ENCODE measurements at places on chromosomes 6 and 20.

- DNase-seq, result peak; percentile 83
These were observed at the start of gene SMPDL3A for GRCh38 chr6:122789182-122790027. SMPDL3A (plus strand) TSS chr6:122789258; CDS start chr6:122789347, 89 bp downstream.

DNA sequence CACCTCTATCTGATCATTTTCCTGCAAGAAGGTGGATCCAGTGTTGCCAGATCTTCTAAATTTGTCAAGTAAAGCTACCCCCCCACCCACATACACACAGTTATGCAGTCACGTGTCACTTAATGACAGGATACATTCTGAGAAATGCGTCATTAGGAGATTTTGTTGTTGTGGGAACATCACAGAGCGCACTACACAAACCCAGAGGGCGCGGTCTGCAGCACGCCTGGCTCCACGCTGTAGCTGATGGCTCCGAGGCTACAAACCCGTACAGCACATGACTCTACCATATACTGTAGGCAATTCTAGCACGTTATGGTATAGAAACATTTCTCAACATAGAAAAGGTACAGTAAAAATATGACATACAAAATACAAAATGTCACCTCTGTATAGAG, 126.9 kb downstream of the SYCP2 start:
- no peak for DNase-seq

- DNase-seq, result no peak
These were observed 141.6 kb downstream of the DHX35 start for GRCh38 chr20:39103732-39104131.

DNA sequence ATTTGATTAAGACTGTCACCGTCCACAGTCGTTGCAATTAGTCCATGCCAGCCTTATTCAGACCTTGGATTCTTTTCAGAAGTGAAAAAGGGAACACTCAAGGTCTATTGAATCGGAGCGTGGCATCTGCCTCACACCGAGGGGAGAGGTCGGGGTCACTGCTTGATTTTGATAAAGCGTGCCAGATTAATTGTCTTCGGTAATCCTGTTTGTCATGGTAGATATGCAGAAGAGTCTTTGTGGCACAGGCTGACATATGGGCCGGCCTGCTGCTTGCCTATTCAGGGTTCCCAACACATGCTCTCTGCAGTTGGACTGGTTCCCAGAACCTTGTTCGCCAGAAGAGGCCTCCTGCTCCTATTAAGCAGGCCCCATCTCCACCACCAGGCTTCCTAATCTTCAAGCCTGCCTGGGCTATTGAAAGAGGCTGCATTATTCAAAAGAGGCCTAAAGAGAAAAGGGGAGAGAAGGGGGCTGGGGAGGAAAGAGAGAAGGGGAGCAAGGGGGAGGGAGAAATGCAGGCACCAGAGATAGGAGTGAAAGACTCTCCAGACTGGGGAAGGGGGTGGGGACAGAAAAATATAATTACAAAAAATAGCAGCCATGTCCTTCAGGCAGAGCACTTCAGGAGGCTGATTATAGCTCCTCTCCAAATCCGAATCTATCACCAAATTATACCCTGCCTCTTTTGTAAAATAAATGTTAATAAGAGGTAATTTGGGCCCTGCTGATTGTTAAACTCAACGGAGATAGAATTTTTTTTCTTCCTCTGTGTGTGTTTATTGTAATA, 611.3 kb downstream of the HDGFL1 start:
- peak; percentile 44 for DNase-seq

DNA sequence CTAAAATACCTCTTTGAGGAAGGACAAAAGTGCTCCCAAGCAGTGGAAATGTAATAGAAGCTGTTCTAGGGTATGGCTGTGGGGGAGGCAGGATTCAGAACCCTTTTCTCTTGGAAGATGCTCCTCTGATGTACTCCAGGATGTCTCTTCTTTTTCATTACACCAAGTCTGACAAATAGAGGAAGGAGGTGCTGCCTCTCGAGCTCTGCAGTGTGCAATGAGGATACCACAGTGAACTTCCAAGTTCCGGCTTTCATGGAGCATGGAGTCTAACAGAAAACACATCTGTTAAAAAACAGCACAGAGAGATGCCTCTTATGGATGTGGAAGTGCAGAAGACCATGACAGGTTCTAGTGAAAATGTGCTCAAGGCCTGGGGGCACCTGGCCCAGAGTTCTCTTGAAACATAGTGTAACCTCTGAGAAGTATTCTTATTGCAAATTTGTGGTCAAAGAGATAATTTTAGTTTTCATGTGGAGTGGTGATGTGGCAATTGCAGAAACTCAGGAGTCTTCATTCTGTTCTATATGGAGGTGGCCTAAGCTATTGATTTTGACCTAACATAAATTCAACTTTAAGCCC, 362.0 kb upstream of the CITED2 start:
- DNase-seq, result no peak

- no peak for DNase-seq
These were observed 126.6 kb downstream of the SIM1 start for GRCh38 chr6:100338090-100338489.

DNA sequence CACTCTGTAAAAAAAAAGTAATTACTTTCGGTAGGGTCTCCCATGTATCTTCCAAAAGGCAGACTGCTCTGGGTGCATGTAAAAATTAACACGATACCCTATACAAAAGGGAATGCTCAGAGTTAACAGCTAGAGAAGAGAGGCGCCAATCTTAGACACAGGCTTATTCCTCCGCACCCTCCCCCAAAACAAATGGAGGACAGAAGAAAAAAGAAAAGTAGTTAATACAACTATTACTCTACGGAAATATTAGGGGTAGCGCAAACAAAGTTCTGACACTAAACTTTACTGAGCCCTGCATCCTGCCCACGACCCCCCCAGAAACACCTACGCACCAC, 331 bp upstream of the UFL1 start:
- DNase-seq, result no peak

- no peak for DNase-seq
These were observed 32.9 kb upstream of the TCF21 start for GRCh38 chr6:133855991-133856370.

DNA sequence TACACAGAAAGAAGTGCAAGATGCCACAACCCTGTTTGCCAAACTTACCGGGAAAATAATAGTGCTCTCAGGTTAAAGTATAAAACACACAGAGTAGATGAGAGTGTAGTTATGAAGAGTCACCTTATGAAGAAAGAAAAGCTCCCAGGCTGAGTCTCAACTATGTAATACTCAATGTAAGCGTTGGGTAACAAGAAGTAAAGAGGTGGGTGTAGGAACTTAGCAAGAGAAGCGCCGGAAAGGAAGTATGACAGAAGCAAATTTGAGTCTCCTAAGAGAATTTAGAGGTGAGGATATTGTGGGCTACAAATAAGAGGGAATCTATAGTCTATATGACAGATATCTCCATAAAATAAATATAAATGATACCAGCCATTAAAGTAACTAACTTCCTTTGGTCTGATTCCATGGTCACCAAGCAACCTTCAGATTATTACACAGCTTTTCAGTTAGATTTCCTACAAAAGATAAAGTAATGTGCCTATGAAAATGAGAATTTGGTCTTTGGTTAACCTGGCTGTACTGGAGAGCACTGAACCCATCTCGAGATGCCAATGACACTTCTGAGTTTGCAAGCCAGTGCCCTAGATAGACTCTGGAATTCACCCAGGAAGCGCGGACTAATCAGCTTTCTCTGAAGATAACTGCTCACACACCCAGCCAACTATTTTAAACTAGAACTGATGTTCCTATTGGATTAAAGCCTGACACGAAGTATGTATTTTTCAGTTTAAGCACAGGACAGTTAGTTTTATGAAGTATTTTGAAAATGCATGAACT, 1.8 kb downstream of the TUBE1 start:
- no peak for DNase-seq

DNA sequence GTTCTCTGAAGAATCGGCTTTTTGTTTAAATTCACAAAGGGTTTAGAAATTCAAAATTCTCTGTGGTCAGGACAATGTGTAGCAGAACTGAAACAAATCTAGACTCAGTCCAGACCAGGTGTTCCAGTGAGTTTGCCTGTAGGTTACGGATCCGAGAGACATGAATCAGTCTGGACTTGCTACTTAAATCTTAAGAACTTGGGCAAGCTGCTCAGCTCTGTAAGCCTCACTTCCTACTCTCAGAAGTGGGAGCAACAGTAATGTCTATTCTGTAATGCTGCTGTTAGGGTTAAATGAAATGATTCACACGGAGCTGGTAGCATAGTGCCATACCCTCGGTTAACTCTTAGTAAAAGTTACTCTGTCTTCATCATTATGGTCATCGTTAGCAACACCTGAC, 37.7 kb downstream of the HECA start:
- no peak for DNase-seq

- DNase-seq, result peak; percentile 47
These were observed 46.7 kb downstream of the SRC start for GRCh38 chr20:37392441-37393195.

DNA sequence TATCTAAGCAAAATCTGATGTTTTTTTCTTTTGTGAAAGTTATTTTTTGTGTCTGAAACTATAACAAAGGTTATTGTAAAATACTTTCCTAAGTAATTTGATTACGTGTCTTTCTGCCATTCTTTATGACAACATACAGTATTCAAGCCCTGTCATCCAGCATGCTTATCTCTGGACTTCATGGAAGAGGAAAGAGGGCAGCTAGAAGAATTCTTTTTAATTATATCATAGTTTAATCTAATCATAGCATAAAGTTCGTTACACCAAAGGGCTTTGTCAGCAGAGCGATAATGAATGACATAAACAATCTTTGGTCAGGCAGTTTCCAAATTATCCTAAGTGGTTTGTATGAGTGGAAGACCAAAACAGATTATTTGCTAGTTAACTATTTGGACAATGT, 3.5 kb downstream of the ENPP3 start:
- no peak for DNase-seq

DNA sequence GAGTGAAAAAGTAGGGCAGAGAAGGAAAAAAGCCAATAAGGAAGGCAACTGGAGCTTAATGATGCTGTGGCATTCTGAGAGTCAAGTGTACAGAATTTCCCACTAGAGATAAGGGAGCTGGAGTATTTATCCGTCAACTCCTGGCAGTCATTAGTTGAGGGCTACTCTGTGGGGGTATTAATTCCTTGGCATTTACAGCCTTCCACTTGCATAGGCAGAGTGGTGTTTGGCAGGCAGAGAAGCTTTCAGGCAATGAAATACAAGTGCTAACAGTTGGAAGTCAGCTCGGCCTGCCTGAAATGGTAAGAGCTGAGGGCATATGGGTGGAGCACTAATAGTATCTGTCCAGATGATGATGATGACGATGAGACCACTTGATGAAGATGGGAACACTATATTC, 207.3 kb upstream of the FLRT3 start:
- no peak for DNase-seq

DNA sequence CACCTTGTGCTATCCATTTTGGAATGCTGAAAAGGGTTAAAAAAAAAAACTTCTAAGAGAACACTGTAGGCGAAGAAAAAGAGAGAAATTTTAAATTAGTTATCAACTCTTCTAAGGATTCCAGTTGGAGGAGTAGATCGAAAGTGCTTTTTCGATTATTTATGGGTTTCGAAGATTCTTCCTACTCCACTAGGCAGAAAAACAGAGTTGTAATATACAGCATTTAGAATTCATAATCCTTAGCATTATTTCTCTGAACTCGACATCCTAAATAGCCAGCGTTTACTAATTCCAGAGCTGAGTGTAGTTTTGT, 817 bp upstream of the RNF217 start:
- no peak for DNase-seq

GRCh38 chr6:127186889-127187288, 68.4 kb downstream of the RSPO3 start:
- peak; percentile 68 for DNase-seq

- DNase-seq, result no peak
These were observed 147.9 kb upstream of the STMND1 start for GRCh38 chr6:16953905-16954304.

GRCh38 chr20:63957690-63958441, 1.6 kb upstream of the UCKL1 start:
- DNase-seq, result no peak

DNA sequence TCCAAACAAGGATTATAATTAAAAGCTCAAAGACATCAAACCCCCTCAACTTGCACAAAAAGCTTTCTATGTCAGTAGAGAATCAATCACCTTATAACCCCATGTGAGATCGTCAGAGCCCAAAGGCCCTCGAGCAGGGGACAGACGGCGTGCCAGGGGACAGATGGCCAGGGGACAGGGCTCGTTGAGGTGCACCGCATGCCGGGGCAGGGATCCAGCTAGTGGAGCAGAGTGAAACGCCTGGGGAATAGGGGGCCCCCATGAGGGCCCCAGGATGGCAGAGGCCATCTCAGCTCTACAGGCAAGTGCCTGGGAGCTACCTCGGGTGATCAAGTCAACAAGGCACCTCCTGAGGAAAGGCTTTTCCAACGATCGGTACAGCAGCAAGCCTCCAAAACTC, 28.6 kb downstream of the DIDO1 start:
- peak; percentile 69 for DNase-seq

- DNase-seq, result no peak
These were observed 35.5 kb downstream of the PSMB9 start for GRCh38 chr6:32889533-32889932.

DNA sequence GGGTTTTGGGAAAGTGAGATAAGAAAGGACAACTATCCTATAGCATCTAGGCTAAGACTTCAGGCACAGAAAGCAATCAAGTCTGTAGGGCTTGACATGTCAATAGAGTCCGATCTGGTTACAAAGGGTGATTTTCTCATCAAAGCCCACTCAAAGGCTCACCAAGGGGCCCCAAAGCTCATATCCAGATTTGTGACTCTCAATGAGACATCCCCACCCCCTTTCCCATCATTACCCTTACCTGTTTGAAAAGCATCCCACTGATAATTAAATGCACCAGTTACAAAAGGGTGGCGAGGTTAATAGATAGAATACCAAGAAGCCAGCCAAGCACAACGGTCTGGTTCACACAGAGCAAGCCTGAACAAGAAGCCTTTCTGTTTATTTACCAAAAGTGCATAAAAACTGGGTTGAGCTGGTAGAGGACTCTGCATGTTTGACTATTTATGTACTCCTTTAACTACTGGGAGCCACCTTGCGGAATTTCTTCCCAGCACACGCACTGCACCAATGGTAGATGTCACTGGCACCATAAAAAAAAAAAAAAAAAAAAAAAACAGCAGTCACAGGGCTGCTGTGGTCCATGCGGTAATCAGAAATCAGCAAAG, 6.1 kb downstream of the JAG1 start:
- no peak for DNase-seq

- DNase-seq, result no peak
These were observed 54.3 kb upstream of the TASP1 start for GRCh38 chr20:13692802-13693736.

GRCh38 chr20:53419693-53420460, 173.8 kb downstream of the ZNF217 start:
- no peak for DNase-seq

GRCh38 chr6:35547676-35548075, 35.0 kb upstream of the TULP1 start:
- no peak for DNase-seq

- no peak for DNase-seq
These were observed 6.5 kb upstream of the GPR31 start for GRCh38 chr6:167164261-167164660.

GRCh38 chr6:90442366-90442765, 144.5 kb downstream of the MAP3K7 start:
- DNase-seq, result no peak

GRCh38 chr6:6981681-6982322, 126.0 kb upstream of the RREB1 start:
- no peak for DNase-seq

GRCh38 chr20:58518387-58518786, 3.2 kb upstream of the APCDD1L start:
- no peak for DNase-seq

GRCh38 chr6:108807928-108808327, 40.3 kb upstream of the ARMC2 start:
- DNase-seq, result no peak

Data from WERI-Rb-1 (cell line).